Aorta (tissue), 5 donors: ENCODE measurements at places on chromosomes 7 and 10. TPM values are rescaled to one million over a fixed set of nuclear protein-coding genes. Genes with fewer than 3 reads are reported as not detected.

DNA sequence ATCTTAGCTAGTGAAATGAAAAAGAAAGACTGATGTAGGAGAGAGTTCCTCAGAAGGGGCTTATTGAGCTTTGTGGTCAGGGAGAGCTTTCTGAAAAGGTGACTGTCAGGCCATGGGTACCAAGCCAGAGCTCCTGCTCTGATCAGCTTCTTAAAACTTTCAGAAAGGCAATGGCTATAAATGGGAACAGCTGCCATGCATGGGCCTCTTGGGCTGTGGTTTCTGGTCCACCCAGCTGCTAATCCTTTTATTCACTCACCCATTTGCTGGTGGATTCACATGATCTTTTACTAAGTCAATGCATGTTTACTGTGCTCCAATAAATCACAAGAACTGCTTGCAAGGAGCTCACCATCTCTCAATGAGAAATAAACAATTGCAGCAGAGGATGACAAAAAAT, 60.1 kb upstream of the ZPBP start:
- DNase-seq = no peak

GRCh38 chr7:27173956-27174873, at the start of gene HOXA10:
Gene HOXA10, minus strand, starts transcription at chr7:27174320. Its CDS starts 14 bp downstream, at chr7:27174306.
- DNase-seq = peak; percentile 55

DNA sequence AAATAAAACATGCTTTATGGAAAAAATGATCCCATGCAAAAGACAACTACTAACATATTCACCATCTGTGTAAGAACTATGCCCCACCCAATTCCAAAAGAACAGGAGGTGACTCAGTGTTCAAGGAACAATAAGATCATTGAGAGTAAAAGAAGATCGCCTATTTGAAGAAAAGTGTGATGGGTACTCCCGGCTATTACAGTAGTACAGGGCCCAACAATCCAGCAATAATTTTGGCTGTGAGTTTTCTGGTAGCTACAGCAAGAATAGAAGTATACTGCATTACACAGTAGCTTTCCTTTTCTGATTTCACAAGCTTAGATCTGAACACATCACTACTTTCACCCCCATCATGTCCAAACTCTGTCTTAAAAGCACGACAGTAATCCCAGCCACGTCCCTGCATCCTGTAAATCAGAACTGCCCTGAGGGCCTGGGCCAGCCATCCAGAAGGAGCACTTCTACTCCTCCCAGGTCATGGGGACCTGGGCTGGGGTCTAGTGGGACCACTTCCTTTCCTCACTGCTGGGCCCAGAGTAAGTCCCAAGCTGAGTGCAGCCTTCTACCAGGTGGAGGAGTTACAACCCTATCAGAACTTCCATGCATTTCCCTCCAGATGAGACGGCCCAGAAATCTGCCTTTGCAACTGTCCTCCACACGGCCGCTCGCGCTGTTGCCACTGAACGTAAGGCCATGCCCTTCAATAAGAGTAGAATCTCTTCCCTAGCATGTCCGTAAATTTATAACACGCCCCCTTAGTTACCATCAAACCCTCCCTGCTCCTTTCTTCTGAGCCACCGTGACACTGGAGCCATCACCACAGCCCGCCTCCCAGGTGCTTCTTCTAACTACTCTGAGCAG, 7.9 kb downstream of the ESYT2 start:
- no peak for DNase-seq

DNA sequence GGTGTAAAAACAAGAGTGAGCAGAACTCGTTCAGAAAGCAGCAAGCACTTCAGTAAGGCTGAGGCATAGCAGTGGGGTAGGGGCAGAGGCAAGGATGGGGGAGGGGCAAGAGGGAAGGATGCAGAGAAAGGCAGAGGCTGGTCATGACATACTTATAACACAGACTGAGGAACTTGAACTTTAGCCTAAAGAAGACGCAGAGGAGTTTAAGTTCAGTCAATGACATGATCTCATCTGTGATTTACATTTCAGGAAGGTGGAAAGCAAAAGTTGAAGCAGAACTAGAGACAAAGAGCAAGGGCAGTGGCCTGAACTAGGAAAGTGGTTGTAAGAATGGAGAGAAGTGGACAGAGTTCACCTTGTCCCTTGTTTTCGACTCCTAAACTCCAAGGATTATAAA, 15.8 kb downstream of the MACC1 start:
- DNase-seq = no peak

- DNase-seq = no peak
Measured at GRCh38 chr7:33550979-33551378, 354.4 kb upstream of the BMPER start.

DNA sequence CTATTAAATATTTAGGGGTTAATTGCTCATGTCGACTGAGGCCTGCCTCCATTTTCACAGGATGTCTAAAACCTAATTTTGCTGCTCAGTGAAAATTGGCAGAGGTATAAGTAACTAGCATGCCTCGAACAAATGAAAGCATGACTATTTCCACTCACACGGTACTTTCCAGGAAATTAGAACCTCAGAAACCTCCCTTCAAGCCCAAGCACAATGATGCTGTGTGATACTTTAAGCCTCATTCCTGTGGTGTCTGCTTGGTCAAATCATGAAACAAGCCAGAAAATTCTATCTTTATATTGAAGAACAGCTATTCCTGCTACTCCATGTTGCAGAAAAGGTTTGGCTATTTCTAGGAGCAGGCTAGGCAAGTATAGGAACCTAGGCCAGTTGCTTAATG, 203.0 kb downstream of the SORCS3 start:
- DNase-seq = no peak

GRCh38 chr7:158414002-158414401, 173.6 kb downstream of the PTPRN2 start:
- DNase-seq = no peak

DNA sequence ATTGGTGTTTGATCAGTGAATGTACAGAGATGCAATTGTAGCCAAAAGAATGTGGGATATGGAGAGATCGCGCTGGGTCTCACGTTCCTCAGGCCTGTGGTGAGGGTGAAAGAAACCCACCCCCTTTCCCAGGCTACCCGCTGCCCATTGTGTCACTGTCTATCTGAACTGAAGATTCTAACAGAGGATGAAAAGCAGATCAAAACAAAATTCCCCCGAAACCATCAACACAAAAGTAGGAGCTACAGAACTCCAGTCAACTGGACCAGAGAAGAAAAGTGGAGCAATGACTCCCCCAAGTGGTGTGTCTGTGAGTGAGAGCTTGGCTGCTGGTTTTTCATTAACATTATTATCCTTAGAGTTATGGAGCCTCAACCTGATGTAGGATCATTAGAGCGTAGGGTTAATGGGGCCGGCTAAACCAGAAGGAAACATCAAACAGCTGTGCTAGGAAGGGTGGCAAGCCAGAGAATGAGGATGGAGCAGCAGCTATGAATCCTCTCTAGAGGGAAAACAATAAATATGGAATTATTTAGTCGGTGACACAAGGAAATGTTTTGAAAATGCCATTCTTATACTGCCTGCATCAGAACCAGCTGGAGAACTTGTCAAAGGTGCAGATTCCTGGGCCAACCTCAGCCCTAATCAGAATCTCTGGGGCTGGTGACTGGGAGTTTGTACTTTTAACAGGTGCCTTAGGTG, 38.3 kb downstream of the AKR1B1 start:
- DNase-seq = no peak

DNA sequence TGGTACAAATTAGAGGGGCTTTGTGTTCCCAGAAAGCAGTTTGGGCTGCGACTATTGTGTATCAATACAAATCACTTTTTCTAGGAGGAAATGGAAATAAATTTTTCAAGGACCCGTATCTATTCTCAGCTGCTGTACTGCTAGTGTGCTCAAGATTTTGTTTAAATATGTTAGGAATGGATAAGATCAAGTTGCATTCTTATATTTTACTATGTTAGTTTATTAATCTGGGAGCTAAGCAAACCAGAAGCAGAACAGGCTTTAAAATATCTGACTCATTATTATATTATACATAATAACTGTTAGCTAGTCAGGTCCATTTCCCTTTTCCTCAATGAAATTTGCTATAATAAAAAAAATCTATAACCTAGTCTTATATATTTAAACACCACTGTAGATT, 11.1 kb upstream of the GLCCI1 start:
- DNase-seq = no peak

DNA sequence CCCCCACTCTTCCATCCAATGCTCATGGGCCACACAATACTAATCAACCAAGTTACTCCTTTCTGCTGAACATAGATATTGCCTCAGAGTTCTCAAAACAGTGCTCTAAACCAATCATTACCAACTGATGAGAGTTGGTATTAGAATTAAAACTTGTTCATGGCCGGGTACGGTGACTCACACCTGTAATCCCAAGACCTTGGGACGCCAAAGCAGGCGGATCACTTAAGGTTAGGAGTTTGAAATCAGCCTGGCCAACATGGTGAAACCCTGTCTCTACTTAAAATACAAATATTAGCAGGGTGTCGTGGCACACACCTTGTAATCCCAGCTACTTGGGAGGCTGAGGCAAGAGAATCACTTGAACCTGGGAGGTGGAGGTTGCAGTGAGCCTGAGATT, 8.2 kb downstream of the TM9SF3 start:
- DNase-seq = no peak

DNA sequence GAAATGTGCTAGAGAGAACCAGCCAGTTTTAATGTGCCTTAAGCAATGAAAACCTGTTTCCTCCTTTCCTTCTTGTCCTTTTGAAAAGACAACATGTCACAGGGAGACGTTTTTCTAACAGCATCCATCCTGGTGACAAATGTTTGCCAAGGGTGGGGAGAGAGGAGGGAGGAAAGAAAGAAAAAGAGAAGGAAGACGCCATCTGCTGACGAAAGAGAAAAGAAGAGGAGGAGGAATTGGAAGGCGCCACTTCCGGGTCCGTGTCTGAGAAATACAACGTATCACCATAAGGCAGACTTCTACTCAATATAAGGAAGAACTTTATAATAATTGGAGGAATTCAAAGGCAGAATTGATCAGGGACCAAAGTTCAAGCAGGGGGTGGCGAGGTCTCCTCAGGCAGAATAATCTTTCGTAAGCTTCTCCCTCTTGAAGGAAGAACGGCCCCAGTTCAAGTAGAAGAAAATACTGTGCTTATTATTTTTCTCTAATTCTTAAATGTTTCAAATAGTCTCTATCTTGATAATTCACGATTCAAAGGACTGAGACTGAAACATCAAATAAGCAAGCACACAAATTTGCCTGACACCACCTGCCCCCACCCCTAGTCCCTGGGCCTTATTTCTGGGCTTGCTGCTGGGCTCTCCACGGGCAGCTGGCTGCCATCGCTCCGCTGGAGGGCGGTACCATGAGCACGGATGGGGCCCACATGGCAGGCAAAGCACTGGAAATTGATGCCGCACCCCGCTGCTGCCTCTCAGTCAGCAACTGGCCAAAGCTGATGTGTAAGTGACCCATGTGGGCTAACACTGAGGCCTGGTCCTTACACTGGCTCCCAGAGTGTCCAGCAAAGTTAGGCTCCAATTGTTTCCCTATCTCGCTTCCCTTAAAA, 273.7 kb upstream of the KLF14 start:
- peak; percentile 66 for DNase-seq

DNA sequence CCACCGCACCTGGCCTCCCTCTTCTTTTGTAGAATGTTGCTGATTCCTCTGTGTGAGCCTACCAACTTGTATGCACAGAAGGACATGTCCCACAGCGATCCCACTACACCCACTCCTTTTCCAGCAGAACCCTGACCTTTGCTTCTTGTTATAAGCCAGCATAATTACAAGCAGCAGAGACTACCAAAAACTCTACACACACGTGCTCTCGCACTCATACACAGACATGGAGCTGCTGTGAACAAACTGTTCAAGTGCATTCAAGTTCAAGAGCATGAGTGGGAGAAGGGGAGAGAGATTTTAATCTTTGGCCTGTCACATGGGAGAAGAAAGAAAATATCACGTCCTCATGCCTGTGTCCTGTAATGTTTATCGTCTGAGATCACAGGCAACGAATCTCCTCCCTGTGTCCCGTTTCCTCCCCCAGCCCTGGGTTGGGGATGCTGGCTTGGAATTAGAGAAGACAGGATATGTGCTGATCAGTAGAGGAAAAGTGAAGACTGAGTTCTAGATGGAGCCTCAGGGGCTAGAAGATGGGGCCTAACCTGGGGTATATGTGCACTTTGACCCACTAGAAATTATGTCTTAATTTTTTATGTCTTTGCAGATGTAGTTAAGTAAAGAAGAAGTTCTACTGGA, 79.6 kb downstream of the NHLRC2 start:
- no peak for DNase-seq

DNA sequence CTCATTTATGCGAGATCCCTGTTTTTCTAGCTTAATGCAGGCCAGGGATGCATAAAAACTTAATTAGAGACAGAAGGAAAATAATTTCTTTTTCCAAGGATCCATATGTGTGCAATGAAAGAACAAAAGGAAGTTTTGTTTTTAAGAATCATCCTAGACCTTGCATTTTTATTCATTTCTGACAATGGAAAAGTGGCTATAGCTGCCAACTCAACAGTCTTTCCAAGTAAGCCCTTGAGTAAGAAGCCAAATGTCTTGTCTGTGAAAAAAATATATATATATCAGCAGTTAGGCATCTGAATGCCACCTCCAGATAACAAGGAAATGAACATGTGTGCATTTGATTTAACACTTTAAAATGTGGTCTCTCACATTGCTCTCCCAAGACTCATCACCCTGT, 1397.6 kb downstream of the GATA3 start:
- no peak for DNase-seq

- no peak for DNase-seq
Measured at GRCh38 chr10:98400482-98400881, 14.5 kb downstream of the PYROXD2 start.

DNA sequence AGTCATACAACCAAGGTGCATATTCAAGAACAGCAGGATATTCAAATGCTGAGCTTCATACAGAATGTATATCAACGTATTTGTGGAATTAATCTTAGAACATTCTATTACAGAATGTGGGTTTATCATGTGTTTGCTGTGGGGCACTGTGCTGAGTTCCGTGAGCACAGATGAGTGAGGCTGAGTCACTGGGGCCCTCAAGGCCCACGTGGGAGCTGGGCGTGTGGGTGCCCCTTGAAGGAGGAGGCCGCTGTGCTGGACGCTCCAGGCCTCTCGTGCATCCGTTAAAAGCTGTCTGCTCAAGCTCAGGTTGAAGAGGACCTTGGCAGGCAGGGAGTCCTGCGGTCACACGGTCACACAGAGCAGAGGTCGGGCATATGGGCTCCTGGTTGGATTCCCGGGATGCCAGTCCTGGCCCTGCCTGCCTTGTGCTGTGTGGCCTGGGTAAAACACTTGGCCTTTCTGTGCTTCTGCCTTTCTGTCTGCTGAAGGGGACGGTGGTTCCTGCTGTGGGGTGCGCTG, 70.1 kb downstream of the GLRX3 start:
- no peak for DNase-seq

GRCh38 chr7:135512135-135512887, 2.4 kb upstream of the CNOT4 start:
- no peak for DNase-seq

- peak; percentile 38 for DNase-seq
Measured at GRCh38 chr10:132974886-132975830, 32.8 kb upstream of the CFAP46 start.

DNA sequence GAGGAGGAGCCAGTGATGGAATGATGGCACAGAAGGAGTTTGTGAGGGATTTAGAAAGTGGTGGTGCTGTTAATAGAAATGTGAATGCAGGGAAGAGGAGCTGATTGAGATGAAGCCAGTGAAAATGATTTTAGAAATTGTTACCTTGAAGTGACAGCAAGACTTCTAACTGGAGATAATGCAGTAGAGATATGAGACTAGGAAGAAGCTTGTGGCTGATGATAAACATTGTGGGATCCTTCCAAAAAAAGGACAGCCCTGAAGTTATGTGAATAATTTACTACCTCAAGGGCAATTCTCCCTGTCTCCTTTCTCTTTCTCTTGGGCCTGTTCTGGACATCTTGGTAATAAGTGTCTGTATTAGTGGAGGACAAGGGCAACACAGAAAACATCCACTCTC, 138.6 kb downstream of the LSMEM1 start:
- no peak for DNase-seq

The GOT1 gene
- 9.4 TPM for total RNA-seq

The FBXL13 gene
- total RNA-seq = 1.4 TPM

The NT5C2 gene
- total RNA-seq = 85.9 TPM
